ENCODE measurements at places on chromosomes 16 and 17.
A peak's percentile ranks its signal among the peaks of the same experiment; 100 is the strongest.

GRCh38 chr16:60459463-60459862 lies 1576.8 kb downstream of the CDH8 start:
- no peak for DNase-seq

DNA sequence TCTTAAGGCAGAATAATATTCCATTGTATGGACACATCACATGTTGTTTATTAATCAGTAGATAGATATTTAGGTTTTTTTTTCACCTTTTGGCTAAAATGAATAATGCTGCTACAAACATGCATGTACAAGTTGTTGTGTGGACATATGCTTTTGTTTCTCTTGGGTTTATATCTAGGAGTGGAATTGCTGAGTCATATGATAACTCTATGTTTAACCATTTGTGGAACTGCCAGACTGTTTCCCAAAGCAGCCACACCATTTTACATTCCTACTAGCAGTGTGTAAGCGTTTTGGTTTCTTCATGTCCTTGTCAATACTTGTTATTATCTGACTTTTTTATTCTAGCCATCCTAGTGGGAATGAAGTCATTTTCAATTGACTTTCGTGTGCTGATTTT lies 21.3 kb downstream of the CYLD start:
- DNase-seq, result no peak

GRCh38 chr16:2663553-2664546 lies 18.5 kb upstream of the KCTD5 start:
- DNase-seq, result no peak

DNA sequence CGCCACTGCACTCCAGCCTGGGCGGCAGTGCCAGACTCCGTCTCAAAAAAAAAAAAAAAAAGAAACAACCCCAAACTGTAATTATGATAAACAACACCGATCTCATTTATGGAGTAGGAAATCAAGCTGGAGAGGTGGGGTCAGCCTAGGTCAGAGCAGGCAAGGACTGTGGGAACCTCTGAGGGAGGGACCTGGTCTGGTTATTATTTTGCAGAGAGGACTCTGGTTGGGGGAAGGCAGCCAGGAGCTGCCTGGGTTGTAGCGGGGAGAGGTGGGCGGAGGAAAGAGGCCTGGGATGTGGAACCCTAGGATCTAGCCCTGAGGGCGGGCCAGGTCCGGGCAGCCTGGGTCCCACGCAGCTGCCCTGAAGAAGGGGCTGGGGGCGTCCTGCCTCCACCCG lies 10.9 kb upstream of the HS3ST6 start:
- no peak for DNase-seq

- peak; percentile 93 for DNase-seq
These were observed 60.3 kb upstream of the CIBAR2 start for GRCh38 chr16:85172455-85173145.

DNA sequence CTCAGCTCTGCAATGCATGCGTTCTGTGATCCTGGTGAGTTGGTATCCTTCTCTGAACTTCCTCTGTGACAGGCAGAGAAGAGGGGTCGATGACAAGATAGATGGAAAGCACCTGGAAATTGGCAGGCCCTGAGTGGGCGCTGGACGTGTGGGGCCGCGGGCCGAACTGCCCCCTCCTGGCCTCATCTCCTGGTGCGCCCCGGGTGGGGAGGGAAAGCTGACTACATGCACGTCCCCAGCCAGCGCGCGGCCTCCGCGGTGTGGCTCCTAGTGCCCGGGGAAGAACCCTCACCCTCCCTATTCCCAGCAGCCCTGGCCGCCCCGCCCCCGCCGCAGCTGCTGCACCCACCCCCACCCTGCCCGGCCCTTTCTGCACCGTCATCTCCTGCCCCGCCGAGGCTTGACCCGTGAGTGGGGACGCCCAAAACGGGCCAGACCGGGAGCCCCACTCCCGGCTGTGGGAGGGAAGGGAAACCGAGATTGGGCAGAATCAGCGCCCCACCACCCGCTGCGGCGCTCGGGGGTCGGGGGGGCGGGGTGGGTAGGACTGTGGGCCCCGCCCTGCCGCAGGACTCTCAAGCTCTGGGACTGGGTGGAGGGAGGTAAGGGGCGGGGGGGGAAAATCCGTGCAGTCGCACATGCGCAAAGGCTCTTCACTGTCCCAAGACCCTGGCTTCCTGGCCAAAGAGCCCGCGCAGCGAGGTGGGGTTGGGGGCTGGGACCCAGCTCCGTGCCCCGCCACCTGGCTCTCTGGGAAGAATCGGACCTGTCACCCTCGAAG lies at the start of gene NOL3:
TSS of gene NOL3 (plus strand) at position 371 of the 781 bp plus-strand sequence.
- DNase-seq, result no peak

DNA sequence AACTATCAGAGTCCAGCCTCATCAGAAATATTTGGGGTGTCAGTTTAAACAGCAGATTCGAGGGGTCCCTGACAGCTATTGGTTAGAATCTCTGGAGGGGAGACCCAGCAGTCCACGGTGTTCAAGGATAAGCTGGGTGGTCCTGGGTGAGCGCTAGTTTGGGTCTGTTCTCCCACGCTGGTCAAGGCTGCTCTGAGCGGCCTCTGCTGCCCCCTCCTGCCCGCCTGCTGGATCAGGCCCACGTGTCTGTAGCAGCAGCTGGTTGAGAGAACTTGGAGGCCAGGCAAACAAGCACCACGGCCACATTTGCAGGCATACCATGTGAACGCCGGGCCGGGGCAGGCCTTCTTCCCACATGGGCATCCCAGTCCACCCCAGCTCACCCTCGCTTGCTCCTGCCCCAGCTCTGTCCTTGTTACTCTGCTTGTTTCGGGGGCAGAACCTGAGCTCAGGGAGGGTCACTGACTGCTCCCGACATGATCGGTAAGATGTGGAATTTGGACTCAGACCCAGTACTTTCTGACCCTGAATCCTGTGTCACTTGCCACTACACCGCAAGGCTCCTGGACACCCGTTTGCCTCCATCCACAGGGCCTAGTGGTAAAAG lies 7.4 kb downstream of the FOXF1 start:
- peak; percentile 19 for DNase-seq

DNA sequence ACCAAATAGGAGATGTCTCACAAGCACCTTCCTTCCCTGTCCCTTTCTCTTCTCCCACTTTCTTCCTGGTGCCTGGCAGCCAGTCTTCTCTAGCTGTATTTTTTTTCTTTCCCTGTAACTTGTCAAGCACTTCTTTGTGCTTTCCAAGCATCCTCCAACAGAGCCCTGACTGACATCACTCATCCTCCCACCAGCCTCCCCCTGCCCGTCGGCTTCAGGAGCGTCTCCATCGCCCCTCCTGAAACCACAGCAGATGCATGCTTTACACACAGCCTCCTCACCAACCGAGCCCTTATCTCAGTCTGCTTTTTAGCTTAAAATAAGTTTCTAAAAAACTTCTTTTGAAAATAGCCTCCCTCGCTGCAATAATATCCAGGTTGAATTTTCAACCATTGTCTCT lies 268.7 kb upstream of the CDH5 start:
- DNase-seq, result no peak

DNA sequence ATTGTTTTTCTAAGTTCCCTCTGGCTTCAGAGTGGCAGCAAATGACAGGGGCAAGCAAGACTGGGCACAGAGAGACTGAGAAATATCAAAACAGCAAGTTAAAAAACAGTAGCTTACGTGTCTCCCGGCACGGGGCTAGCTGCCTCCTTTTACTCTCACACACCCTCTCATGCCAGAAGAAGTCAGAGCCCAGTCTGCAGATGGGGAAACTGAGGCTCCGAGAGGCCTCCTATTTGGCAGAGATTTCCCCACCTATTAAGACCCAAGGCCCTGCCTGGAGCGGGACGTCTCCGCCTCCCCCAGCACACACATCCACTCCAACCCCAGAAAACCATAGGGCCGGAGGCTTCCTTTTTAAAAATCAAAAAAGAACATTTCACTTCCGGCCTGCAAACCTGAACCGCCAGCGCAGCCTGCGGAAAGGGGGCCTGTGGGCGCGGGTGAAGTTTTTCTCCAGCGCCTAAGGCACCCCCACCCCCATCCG lies 832 bp downstream of the CARHSP1 start:
- DNase-seq, result no peak

DNA sequence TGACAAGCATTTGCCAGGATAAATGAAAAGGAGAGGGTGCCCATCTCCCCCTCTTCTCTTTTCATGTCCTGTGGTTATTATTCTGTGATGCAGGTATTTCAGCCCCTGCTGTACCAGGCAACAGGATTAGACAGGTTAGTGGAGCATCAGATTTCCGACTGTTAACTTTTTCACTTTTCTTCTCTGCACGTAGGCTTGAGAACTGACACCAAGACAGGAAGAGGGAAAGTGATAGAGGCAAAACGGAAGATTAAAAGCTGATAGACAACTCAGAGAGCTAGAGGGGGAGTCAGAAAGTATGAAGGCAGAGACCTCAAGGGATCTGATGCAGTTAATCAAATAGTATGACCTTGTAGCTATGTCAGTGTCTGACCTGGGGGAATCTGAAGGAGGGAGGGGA lies 132.8 kb downstream of the SOX9 start:
- DNase-seq, result no peak

DNA sequence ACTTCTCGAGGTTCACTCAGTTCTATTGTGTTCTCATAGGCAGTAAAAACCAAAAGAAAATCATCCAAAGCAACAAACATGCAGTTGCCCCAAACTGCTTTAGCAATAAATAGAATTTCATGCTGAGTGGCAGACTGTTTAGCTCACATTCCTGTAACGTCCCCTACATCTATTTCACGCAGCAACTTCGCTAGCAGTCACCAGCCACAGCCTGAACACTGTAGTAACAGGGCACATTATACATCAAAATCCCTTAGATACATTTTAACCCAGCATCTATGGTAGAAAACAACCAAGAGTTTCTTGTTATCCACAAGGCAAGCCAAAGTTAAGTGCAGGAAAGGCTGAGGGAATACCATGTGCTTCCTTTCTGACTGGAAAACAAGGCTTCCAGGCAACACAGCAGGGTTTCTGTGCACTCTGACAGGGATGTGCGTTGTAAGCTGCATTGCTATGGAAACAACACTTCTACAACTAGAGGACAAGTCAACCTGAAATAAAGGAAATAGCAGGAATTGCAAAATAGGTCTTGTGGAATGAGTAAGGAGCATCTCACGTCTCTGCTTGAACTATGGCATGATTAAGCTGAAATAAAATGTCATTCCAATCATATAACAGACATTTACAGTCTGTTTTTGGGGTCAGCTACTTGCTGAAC lies 55.4 kb downstream of the CFDP1 start:
- peak; percentile 64 for DNase-seq

- DNase-seq, result no peak
These were observed 2.5 kb upstream of the IGSF6 start for GRCh38 chr16:21654881-21655280.

DNA sequence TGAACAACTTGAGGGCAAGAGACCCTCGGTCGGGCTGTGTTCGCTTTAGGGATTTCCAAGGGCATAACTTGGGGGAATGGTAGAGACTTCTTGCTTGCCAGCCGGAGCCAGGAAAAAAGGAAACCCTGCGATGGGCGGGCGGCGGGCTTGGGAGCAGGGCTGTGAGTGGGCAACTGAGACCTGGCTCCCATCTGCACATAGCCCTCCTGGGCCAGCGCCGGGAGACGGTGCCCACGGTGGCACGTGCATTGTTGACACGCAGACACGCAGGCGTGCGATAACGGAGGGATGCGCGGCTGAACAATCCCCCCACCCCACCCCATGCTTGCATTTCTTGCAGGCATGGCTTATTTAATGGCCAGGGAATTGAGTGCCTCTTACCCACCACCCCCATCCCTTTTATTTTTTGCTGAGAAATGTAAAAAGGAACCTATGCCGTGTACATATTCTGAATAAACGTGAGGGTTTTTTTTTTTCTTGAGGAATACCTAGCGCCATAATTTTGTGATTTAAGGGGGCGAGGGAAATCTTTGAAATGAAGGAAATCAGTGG lies 17.1 kb upstream of the ZFHX3 start:
- DNase-seq, result no peak

GRCh38 chr17:51371732-51372151 lies 111.4 kb downstream of the UTP18 start:
- peak; percentile 92 for DNase-seq

DNA sequence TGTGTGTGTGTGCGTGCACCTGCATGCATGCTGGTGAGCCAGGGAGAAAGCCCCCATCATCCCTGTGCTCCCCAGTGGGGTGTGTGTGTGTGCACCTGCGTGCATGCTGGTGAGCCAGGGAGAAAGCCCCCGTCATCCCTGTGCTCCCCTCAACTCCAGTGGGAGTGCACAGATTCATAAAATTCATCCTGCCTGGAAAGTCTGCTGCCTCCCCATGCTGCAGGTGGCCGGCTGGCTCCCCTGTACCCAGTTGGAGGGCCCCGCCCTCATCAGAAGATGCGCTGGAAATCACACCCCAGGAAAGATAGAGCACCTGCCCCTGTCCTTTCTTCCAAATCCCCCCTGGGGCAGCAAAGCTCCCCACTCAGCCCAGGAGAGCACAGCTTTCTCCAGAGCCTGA lies 84.8 kb upstream of the DOC2B start:
- DNase-seq, result no peak

DNA sequence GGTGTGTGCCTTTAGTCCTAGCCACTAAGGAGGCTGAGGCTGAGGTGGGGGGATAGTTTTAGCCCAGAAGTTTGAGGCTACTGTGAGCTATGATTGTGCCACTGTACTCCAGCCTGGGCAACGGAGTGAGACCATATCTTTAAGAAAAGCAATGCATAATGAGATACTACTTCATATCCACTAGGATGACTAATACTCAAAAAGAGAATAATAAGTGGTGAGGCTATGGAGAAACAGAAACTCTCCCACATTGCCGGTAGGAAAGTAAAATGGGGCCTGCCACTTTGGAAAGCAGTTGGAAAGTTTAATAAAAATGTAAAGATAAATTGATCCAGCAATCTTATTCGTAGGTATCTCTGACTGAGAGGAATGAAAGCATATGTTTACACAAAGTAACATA lies 4.6 kb upstream of the NPIPB2 start:
- no peak for DNase-seq

DNA sequence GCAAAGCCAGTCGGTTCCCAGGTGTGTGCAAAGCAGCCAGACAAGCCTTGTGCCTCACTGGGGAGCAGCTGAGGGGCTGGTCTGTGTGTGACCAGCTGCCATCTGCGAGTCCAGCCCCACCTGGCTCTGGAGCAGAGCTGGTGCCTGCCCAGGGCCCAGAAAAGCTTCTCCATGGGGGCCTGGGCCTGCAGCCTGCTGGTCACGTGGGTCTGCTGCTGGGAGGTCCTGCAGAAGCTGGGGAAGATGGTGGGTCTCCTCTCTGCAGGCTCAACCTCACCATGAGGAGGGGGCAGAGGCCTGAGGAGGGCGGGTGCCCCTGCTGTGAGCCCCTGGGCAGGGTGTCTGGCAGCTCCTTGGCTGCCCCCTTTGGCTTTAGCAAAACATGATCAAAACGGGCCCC lies 71.9 kb downstream of the ENGASE start:
- peak; percentile 77 for DNase-seq

- peak; percentile 82 for DNase-seq
These were observed 2.6 kb downstream of the CAMKK1 start for GRCh38 chr17:3890082-3890877.

- no peak for DNase-seq
These were observed 10.1 kb downstream of the VAC14 start for GRCh38 chr16:70790815-70791214.

GRCh38 chr17:38870259-38871165 lies 654 bp downstream of the LASP1 start:
- peak; percentile 61 for DNase-seq

GRCh38 chr17:27091043-27091497 lies 202.8 kb upstream of the WSB1 start:
- no peak for DNase-seq

- DNase-seq, result no peak
These were observed 13.2 kb downstream of the NOB1 start for GRCh38 chr16:69741519-69741918.
